Smooth muscle cell of bladder (primary cell): ENCODE measurements at places on chromosomes 3 and 15. TPM values are rescaled to one million over a fixed set of nuclear protein-coding genes. Genes with fewer than 3 reads are reported as not detected.

ZMAT3 gene
- 22.8 and 35.5 TPM in 2 replicates for total RNA-seq

UROC1 gene
- total RNA-seq: not detected in 2 replicates

SLC6A1 gene
- under 0.01 TPM in 1 of 2 replicates, not detected in the other for total RNA-seq

CCDC39 gene
- not detected in 2 replicates for total RNA-seq

CCDC191 gene
- total RNA-seq: 1.8 and 2.0 TPM in 2 replicates

ATP2B2 gene
- total RNA-seq: not detected in 2 replicates

RNU5B-1 gene
- not detected in 2 replicates for total RNA-seq

HLTF gene
- total RNA-seq: 38.3 and 40.6 TPM in 2 replicates

SPINK8 gene
- total RNA-seq: not detected in 2 replicates

RASL12 gene
- total RNA-seq: 3.1 and 6.5 TPM in 2 replicates

THSD4 gene
- total RNA-seq: 28.0 and 33.8 TPM in 2 replicates

SPRED1 gene
- 30.7 and 39.0 TPM in 2 replicates for total RNA-seq

ERICH6 gene
- total RNA-seq: under 0.01 TPM in 1 of 2 replicates, not detected in the other

CLDN1 gene
- 0.14 and 0.18 TPM in 2 replicates for total RNA-seq

RAB7A gene
- 36.4 and 43.1 TPM in 2 replicates for total RNA-seq

RPLP1 gene
- 55.9 and 75.2 TPM in 2 replicates for total RNA-seq

GOLGA6C gene
- not detected in 2 replicates for total RNA-seq

PLCH1 gene
- total RNA-seq: under 0.01 TPM in 2 replicates

KCNMB2 gene
- total RNA-seq: not detected in 2 replicates

CD200R1 gene
- total RNA-seq: under 0.01 TPM in 1 of 2 replicates, not detected in the other

TLR9 gene
- total RNA-seq: under 0.01 TPM in 1 of 2 replicates, not detected in the other

ROPN1 gene
- not detected in 2 replicates for total RNA-seq

ZKSCAN7 gene
- 7.8 and 9.4 TPM in 2 replicates for total RNA-seq

DLL4 gene
- 0.46 and 0.85 TPM in 2 replicates for total RNA-seq

MYD88 gene
- total RNA-seq: 7.8 and 8.1 TPM in 2 replicates

GUCA1C gene
- total RNA-seq: not detected in 2 replicates

HYAL1 gene
- 1.6 and 2.5 TPM in 2 replicates for total RNA-seq

LDHAL6B gene
- total RNA-seq: not detected in 2 replicates

CA12 gene
- 42.1 and 108 TPM in 2 replicates for total RNA-seq

PARL gene
- total RNA-seq: 40.9 and 42.2 TPM in 2 replicates

KIF15 gene
- total RNA-seq: 1.5 and 1.8 TPM in 2 replicates

TUBGCP4 gene
- total RNA-seq: 9.1 and 9.8 TPM in 2 replicates

DNAJA4 gene
- total RNA-seq: 1.00 and 3.5 TPM in 2 replicates

NAALADL2 gene
- total RNA-seq: 12.9 and 13.7 TPM in 2 replicates

SLC24A5 gene
- total RNA-seq: not detected in 2 replicates

TRAT1 gene
- total RNA-seq: not detected in 2 replicates

PTX3 gene
- total RNA-seq: 524 and 679 TPM in 2 replicates

PLA2G4D gene
- total RNA-seq: not detected in 2 replicates

CELF6 gene
- under 0.01 and 0.18 TPM in 2 replicates for total RNA-seq

LARP6 gene
- total RNA-seq: 42.6 and 61.3 TPM in 2 replicates

MOBP gene
- total RNA-seq: 2.3 TPM in 1 of 2 replicates, not detected in the other

OXNAD1 gene
- 8.8 and 9.2 TPM in 2 replicates for total RNA-seq

ZPLD1 gene
- total RNA-seq: 0.28 TPM in 2 replicates

SLC12A1 gene
- total RNA-seq: not detected in 2 replicates

TMEM40 gene
- total RNA-seq: not detected in 2 replicates

SLC25A20 gene
- 19.5 and 23.3 TPM in 2 replicates for total RNA-seq

AGTR1 gene
- 1.3 and 2.9 TPM in 2 replicates for total RNA-seq

SENP8 gene
- 1.8 and 2.6 TPM in 2 replicates for total RNA-seq

FOXL2NB gene
- under 0.01 TPM in 1 of 2 replicates, not detected in the other for total RNA-seq

CCR9 gene
- total RNA-seq: not detected in 2 replicates

STAC gene
- 1.7 and 3.8 TPM in 2 replicates for total RNA-seq

SLC22A14 gene
- total RNA-seq: under 0.01 and 0.18 TPM in 2 replicates

CDHR4 gene
- total RNA-seq: under 0.01 and 0.14 TPM in 2 replicates

IL16 gene
- 0.46 and 1.6 TPM in 2 replicates for total RNA-seq

RCN2 gene
- total RNA-seq: 50.8 and 58.2 TPM in 2 replicates

ZNF660 gene
- total RNA-seq: 2.1 and 2.6 TPM in 2 replicates
